ENCODE measurements at places on chromosomes 1 and 21.
A peak's percentile ranks its signal among the peaks of the same experiment; 100 is the strongest.

DNA sequence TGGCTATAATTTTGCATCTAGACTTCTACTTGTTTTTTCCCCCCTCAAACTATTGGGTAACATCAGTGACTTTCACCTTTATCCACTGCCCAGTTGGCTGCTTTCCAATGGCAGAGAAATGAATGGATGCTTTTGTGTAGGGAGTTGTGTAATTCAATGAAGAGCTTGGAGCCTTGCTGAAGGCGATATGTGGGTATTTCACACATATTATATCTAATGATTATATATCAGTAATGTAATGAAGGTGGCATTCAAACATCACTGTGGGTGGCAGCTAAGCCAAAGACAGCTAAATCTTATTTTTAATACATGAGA lies 81.2 kb downstream of the TGFB2 start:
- peak; percentile 49 for DNase-seq

GRCh38 chr1:47870946-47871676 lies 126.1 kb downstream of the TRABD2B start:
- DNase-seq = no peak

DNA sequence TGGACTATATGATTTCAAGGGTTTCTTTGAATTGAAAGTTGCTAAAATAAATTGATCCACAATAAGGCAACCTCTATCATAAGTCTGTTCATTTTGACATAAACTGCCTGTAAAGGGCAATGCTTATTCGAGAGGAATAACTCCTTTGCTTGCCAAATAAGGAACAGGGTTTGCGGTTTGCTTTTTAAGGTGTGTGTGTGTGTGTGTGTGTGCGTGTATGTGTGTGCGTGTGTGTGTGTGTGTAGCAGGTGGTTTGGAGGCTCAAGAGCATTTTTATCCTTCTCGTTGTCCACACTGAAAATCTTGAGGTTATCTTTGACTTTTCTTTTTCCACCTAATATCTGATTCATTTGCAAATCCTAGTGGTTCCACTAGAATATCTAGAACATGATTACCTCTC lies 13.1 kb upstream of the NGF start:
- no peak for DNase-seq

- no peak for DNase-seq
These were observed 19.2 kb downstream of the CD1D start for GRCh38 chr1:158199849-158200248.

DNA sequence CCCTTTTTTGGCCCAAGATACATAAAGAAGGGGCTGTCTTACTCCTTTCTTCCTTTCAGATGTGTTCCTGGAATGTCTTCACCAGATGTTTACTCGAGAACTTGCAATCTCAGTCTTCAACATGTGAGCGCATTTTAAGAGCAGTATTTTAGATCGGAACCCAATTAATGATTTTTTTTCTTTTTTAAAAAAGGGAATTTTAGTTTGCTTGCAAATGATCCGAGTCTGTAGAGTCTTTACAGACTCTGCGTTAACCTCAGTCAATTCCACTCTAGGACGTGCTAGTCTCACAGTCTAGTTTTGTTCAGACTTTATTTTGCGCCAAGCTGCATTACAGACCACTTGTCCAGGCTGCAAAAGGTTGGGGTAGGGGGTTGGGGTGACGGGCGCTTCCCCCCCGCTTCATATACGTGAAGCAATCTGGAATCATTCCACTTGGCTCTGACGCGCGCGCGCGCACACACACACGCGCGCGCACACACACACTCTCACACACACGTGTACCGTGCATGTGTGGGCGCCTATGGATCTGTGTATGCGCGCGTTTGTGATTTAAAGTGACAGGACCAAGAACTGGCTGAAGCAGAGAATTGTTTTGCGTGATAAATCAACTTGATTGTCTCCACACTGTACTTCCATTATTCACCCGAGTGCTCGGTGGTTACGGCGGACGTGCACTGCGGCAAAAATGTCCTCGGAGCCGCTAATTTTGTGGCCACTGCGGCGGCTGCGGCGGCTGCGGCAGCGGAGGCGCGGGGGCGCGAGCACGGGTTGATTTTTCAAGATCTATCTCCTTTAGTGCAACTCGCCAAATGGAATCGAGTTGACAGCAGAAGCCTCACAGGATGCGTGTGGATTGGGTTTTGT lies 25.6 kb upstream of the NFIA start:
- peak; percentile 28 for DNase-seq

- no peak for DNase-seq
These were observed 241.6 kb downstream of the BACH1 start for GRCh38 chr21:29540289-29540688.

All from AG10803 (cell line).